H4 (cell line): ENCODE measurements at places on chromosomes 6 and 20.

GRCh38 chr6:118253741-118254140, 294.4 kb upstream of the PLN start:
- no peak for DNase-seq

GRCh38 chr6:57198926-57199636, 23.0 kb downstream of the RAB23 start:
- DNase-seq = peak; percentile 93

GRCh38 chr6:158634695-158635426, 9.7 kb downstream of the DYNLT1 start:
- DNase-seq = no peak

- DNase-seq = no peak
These were observed 23.2 kb downstream of the MAS1 start for GRCh38 chr6:159913862-159914564.

GRCh38 chr6:77447254-77447653, 16.0 kb downstream of the HTR1B start:
- no peak for DNase-seq

DNA sequence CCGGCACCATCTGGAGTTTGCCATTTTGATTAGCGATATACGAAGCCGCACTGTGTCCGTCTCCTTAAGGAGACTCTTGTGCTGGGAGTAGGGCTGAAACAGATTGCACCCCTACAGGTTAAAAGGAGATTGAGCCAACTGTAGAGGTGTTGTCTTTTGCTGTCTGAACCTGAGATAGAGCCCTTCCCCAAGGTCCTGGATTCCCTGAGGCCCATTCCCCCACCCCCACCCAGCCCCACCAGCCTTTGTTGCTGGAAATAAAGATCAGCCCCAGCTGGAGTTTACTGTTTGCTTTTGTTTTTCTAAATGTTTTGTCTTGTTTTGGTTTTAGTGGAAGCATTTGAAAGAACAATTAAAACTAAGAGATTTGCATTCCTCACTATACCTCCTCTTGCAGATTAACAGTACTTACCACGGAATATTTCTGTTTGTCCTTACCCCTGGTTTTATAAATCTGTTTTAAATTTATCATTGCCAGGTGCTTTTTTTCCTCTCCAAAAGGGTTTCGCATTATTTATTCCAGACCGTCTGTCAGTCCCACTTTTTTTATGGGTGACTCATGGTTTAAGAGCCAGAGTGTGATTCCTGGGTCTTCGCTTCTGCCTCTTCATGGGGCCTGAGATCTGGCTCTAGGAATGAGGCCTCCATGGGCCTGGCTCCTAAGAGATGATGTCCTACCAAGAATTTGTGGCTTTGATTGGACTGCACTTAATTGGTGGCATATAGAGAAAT, 169.2 kb downstream of the DTNBP1 start:
- no peak for DNase-seq

GRCh38 chr20:48608756-48609155, 219.0 kb downstream of the PREX1 start:
- no peak for DNase-seq

DNA sequence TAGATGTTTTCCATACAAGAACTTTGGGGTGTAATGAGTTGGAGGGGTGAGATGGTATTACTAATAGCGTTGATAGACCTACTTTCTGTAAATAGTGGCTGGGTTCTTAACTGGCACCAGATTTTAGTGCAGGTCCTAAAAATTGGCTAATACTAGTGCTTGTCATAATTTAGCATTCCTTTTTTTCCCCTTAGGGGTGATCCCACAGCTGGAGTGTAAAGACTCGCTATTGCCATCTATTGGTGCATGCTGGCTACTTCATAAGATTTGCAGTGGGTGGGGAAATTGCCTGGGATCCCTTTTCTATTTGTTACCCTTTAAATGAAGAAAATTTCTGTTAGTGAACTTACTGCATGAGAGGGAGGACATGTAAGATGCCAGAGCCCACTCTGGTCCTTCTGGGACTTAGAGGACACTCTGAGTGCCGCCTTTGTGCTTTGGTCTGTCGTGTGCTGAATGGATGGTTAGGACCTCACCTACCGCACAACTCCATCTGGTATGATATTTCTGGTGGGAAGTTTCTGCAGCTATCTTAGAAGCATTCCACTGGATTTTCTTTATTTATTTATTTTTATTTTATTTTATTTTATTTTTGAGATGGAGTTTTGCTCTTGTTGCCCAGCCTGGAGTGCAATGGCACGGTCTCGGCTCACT, 195.5 kb downstream of the JARID2 start:
- DNase-seq = peak; percentile 66

GRCh38 chr6:43714311-43715055, 26.9 kb upstream of the MRPS18A start:
- DNase-seq = peak; percentile 71

GRCh38 chr20:34538671-34539123, 19.8 kb upstream of the MAP1LC3A start:
- no peak for DNase-seq
